ENCODE measurements at places on chromosomes 7 and 10.

DNA sequence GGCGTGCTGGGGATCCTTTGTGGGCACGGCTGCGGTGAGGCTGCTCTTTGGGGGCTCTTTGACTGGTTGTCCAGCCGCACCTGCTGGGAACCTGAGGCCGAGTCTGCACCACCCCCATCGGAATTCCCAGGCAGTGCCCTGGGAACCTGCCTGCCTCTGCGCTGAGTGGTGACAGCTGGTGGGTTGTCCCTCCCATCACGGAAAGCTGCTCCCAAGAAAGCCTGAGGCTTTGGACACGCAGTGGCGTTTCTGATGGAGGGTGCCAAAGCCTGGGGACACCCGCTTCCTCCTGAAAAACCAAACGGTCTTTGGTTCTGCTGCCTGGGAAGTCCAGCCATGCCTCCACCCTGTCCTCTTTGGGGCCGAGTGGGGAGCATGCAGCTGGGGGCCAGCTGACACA lies 21.4 kb upstream of the SHH start:
- DNase-seq = no peak

- DNase-seq = no peak
Measured at GRCh38 chr7:71521506-71521905, 389.6 kb downstream of the GALNT17 start.

DNA sequence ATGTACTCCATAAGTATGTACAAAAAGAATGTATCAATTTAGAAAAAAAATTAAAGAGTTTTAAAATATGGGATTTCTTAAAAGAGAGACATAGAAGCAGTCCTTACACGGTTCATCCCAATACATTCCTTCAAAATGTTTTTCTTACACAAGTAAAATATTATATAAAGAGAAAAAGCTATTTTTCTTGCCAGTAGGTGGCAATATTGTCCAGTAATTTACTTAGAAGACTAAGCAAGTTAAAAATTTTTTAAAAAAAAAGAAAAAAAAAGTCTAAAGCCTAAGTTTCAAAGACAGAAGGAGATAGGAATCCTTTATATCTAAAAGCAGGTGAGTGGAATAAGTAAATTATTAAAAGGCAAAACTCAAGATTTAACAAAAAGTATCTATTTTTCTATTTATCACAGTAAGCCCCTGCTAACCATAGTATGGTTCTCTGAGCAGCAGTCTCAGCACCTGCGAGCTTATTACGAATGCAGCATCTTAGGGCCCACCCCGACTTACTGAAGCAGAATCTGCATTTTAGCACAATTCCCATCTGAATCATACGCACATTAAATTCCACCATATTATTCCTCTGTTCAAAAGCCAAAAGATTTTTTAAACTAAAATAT lies 240.6 kb downstream of the DGKI start:
- DNase-seq = no peak

GRCh38 chr7:116211913-116212596 lies 1.7 kb downstream of the TES start:
- DNase-seq = no peak

GRCh38 chr10:9965341-9965740 lies 1052.3 kb upstream of the CELF2 start:
- DNase-seq = no peak

DNA sequence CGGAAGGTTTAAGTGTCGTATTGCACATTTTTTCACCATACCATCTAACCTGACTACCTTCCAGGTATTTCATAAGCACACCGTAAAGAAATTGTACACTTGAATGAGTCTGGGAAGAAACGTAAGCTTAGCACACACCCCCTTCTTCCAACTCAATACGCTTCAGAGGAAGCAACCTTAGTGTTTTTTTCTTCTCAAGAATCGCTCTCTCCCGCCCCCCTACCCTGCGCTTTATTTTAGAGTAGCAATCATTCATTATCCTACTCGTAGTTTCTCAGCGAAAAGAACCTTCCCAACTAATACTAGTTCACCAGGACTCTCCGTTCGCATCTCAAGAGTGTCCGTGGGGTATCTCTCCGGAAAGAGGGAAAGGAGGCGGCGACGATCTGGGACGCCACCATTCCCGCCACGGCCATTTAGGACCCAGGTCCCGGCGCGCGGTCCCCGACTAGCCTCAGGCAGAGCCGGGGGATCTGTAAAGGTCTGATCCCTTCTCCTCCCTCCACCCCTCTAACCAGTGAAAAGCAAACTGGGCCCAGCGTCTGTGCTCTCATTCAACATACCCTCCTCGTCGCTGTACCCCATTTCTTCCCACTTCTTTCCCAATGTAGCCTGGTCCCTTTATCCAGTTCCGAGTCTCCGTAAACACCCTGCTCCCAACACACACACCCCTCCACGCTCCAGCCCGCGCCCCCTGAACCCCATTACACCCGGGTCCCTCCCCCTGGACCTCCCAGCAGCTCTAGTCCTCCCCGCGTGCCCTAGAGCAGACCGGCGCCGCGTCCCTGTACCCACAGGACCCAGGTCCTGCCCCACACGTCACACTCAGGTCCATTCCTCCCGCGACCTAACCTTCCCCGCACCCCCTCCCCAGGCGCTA lies 16.0 kb downstream of the MYOZ1 start:
- peak; percentile 8 for DNase-seq

GRCh38 chr7:121608785-121609184 lies 212.7 kb upstream of the FAM3C start:
- no peak for DNase-seq

GRCh38 chr10:106931159-106931852 lies 233.2 kb downstream of the SORCS1 start:
- no peak for DNase-seq

GRCh38 chr10:11015446-11015934 lies 2.2 kb upstream of the CELF2 start:
- no peak for DNase-seq

GRCh38 chr10:99604862-99605261 lies 15.4 kb downstream of the SLC25A28 start:
- DNase-seq = no peak

DNA sequence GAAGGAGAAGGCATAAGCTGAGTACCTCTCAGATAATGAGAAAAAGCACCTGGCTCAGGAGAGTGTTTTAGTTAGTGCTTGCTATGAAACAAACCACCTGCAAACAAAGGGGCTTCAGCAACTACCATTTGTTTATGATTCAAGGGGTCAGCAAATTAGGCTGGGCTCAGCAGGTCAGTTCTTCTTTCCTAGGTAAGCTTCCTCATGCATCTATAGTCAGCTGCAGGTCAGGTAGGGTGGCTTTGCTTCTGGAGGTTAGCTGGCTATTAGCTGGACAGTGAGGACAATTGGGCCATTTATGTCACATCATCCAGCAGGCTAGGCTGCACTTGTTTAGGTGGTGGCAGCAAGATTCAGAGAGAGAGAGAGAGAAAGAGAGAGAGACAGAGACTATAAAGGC lies 185.5 kb downstream of the EMX2 start:
- no peak for DNase-seq

DNA sequence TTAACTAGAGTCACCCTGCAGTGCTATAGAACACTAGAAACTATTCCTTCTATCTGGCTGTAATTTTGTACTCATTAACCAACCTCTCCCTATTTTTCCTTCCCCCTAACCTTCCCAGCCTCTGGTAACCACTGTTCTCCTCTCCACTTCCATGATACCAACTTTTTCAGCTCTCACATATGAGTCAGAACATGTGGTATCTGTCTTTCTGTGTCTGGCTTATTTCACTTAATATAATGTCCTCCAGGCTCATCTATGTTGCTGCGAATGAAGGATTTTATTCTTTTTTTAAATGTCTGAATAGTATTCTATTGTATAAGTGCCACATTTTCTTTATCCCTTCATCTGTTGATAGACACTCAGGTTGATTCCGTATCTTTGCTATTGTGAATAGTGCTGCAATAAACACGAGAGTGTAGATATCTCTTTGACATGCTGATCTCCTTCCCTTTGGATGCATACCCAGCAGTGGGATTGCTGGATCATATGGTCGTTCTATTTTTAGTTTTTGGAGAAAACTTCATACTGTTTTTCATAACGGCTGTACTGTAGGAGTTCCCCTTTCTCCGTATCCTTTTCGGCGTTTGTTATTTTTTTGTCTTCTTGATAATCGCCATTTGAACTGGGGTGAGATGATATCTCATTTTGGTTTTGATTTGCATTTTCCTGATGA lies 101.4 kb downstream of the FAM107B start:
- DNase-seq = no peak

DNA sequence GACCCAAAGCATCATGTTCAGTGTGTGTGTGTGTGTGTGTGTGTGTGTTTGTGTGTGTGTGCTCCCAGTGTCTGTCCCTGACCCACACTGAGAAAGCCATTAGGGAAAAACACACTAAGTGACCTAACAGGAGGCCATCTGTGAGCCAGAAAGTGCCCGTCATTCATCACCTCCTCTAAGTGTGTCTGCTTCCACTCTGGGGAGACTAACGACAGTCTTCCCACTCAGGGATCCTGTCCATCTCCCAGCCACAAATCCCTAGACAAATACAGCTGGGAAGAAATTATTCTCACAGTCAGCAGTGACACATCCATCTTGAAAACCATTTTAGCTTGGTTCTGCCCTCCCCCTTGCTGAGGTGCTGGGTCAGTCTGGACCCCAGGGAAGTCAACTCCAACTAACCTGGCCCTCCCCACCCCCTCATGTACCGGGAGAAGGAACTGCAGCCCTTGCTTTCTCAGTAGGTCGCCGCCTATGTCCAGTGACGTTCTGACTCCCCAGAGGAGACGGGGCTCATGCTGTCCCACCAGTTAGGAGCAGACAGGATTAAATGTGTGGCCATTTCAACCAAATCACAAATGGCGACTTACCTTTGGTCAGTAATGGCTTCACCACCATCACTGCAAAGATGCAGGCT lies 296.5 kb upstream of the ZNF32 start:
- no peak for DNase-seq

- no peak for DNase-seq
Measured at GRCh38 chr7:102220960-102221800, 65.5 kb upstream of the SH2B2 start.

DNA sequence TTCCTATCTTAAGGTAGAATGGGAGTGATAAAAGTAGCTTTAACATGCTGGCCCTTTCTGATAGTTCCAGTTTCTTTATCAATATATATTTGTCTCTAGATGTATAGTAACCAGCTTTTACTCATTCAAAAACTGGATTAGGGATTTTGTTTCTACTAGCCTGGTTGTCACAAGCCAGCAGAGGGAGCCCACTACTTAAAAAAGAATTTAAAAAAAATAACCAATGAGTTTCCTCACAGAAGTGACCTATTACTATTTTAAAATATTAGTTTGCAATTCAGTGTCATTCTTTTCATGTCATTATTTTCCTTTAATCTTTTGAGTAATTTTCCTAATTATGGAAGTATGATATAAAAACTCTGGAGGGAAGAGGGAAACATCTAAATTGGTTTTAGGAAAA lies 142.1 kb downstream of the PHTF2 start:
- no peak for DNase-seq

- DNase-seq = no peak
Measured at GRCh38 chr10:128863823-128864405, 603.1 kb upstream of the MGMT start.

DNA sequence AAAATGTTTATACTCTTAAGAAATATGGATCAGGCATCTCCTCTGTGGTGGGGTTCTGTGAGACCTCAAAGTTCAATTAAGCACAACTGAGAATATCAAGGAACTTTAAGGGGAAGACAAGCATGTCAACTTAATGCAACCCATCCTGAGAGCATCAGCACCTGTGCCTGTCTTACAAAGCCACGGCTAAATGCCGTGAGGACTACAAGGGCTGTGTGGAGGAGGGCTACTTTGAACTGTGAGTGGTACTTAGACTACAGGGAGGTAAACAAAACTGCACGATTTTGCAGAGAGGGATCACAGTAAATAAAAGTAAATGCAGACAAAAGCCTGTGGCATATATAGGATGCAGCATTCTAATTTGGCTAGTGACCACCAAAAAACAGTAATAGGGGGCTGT lies 139.1 kb downstream of the ATE1 start:
- DNase-seq = no peak

- DNase-seq = no peak
Measured at GRCh38 chr10:118971876-118972275, 57.6 kb upstream of the NANOS1 start.

DNA sequence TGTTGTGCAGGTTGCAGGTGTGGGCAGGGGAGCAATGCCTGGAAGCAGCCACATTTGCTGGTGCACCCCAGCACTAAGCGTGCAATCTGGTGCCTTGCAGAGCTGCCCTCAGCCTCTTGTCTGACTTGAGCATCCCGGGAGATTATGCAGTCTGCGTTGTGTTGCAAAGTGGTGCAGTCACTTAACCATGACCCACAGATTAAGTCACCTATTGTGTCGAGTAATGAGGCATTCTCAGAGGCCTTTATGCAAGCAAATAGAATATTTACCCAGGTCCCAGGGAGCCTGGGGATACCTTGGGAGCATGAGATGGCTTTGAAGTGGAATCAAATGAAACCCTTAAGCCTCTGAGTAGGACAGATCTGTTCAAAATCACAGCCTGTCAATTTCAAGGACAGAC lies 529.0 kb downstream of the TYW1 start:
- no peak for DNase-seq

DNA sequence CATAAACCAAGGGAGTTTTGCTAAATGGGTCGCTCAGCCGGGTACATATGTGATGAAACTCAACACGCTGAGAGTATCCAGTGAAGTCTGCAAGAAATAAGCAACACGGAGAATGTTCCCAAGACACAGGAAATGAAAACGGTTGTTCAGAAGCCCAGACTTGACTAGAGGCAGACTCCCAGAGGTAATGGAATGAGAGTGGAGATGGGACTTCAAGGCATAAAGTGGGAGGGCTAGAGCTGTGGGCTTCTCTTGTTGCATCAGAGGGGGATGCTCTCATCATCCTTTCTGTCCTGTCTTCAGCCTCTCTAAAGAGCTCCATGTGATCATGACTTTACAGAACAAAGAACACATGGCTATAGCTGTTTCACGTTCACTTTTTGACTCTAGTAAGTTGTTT lies 88.3 kb downstream of the BAMBI start:
- no peak for DNase-seq

GRCh38 chr10:31749981-31750840 lies 178.4 kb downstream of the ARHGAP12 start:
- DNase-seq = no peak

- DNase-seq = no peak
Measured at GRCh38 chr7:80833289-80834268, 85.3 kb downstream of the SEMA3C start.

DNA sequence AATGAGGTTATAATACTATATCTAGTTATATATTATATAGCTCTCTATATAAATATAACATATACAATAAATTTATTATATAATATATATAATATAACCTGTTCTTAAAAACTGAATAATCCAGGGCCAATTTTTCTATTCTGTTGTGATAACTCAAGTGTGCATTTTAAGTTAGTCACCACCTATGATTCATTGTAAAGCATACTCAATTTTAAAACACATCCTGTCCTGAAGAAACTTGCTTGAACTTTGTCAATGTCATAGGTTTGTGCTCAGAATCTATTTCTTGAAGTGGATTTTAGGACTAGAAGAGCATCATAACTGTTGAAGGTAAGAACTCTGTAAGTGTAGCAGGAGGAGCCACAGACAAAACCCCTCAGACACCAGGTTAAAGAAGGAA lies 1209.8 kb downstream of the REEP3 start:
- no peak for DNase-seq
